ENCODE measurements at places on chromosomes 4 and X.

GRCh38 chrX:50705042-50705441, 109.0 kb downstream of the SHROOM4 start:
- DNase-seq, result no peak

GRCh38 chrX:40483502-40483901, 97.3 kb upstream of the ATP6AP2 start:
- no peak for DNase-seq

DNA sequence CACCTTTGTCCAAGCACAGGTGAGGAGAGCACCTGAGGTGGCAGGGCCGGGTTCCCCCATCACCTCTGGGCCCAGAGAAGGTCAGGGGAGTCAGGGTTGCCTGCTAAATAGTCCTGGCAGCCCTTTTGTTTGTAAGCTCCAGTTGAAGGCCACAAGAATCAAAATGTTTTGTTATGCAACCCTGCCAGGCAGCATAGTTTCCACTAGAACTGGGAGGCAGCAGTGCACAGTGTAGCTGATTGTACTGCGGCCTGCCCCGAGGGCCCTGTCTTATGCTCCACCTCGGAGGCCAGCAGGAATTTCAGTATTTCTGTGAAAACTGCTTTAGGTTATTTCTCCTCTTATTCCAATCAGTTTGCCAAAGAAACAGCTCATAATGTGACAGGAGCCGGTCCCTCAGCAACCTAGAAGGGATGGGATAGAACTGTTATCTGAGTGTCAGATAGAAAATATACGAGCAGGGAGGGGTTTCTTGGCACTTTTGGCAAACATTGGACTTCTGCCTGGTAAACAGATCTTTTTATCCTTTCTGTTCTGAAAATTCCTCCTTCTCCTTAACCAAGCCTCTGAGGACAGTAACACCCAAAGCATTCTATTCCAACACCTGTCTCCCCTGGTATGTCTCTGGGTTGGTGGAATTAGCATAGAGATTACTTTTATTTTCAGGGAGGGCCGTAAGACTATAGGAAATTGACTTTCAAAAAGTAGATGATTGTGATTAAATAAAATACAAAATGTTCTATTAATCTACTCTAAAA, 93.6 kb downstream of the LNX1 start:
- DNase-seq, result no peak

GRCh38 chr4:83197555-83198235, 83.2 kb upstream of the PLAC8 start:
- DNase-seq, result peak; percentile 89

- no peak for DNase-seq
Observed at GRCh38 chrX:71106427-71106826, at the start of gene CXorf65. Gene CXorf65 (minus strand): TSS chrX:71106740. CDS start chrX:71106556, 184 bp downstream.

DNA sequence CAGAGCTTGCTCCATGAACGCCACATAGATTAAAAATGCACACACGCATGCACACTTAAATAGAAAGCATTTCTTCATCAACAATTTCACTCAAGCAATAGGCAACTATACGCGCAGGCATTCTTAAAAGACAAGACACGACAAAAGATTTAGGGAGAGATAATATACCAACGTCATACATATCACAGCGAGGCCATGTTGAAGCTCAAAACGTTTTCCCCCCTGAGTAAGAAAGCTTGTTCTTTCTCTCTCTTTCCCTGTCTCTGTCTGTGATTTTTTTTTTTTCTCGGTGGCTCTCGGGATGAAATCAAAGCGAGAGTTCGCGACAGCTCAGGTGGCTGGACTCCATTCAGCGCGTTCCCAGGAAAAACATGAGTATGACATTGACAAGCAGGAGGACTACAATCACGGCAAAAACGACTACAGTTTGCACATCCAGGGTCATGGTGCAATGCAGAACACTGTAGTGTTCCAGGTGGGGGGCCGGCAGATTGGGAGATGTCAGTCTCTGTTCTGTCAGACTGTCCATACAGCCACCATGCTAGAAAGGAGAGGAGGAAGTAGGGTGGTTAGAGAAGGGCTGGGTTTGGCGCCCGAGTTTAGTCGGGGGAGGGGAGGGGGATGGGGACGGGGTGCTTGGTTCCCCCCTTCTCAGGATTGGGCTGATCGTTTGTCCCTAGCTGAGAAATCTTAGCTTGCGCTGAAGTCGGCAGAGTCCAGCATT, 30.7 kb downstream of the ARHGEF9 start:
- no peak for DNase-seq

DNA sequence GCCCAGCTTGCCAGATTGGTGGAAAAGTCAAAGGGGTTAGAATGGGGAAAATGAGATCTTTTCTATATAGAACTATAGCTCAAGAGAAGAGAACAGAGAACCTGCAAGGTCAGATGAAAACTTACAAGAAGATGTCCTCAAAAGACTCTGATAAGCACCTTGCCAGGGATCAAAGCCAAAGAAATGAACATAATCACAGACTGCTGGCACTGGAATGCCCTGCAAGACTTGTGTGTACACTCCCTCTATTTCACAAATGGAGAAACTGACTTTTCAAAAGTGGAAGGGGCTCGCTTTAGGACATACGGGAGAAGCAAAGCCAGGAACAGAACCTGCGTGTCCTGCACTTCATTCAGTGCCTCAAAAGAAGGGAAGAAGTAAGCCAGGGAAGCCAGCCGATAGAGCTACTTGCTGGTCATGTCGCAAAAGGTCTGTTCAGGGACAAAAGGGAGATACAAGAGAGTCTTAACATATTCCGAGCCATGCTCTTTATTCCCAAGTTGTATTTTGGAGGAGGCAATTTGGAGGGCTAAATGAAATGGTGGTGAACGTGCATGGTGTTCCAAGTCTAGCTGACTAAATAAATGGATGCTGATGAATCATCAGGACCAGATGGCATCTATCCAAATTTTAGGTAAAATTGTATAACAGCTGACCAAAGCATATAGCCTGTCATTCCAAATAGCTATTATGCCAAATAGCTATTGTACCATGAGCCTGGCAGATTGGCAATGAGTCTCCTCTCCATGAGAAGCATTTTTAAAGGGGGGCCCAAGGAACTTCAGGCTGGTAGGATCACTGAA, 175.6 kb upstream of the GPC4 start:
- DNase-seq, result no peak

All from SIG-M5 (cell line).